ENCODE measurements at places on chromosomes 1 and 21. TPM values are rescaled to one million over a fixed set of nuclear protein-coding genes. Genes with fewer than 3 reads are reported as not detected.
A peak's percentile ranks its signal among the peaks of the same experiment; 100 is the strongest.

DNA sequence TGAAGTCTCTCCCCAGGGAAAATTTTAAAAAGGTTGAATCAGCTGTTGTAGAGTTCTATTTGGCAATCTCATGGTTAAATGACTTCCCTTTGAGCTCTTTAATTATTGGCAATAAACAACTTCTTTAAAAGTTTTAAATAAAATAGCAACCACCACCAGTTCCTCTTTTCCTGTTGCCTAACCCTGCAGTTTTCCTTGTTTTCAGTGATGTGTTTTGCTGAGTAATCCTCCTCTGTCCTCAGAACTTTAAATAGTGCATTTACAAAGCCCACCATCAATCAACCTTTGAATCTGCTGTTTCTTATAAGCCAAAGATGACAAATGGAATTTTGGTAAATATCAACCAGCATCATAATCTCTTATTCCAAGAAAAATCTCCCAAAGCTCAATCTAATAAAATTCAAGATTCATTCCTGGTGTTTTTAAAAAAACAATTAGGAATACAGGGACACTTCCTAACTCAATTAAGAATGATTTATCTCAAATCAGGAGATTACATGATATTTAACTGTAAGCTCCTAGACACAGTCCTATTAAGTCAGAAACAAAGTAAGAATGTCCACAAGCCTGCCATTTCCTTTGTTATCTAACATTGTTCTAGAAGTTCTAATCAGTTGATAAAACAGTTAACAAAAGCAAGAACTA is 14.8 kb downstream of the AVPR1B start:
- DNase-seq: no peak

DNA sequence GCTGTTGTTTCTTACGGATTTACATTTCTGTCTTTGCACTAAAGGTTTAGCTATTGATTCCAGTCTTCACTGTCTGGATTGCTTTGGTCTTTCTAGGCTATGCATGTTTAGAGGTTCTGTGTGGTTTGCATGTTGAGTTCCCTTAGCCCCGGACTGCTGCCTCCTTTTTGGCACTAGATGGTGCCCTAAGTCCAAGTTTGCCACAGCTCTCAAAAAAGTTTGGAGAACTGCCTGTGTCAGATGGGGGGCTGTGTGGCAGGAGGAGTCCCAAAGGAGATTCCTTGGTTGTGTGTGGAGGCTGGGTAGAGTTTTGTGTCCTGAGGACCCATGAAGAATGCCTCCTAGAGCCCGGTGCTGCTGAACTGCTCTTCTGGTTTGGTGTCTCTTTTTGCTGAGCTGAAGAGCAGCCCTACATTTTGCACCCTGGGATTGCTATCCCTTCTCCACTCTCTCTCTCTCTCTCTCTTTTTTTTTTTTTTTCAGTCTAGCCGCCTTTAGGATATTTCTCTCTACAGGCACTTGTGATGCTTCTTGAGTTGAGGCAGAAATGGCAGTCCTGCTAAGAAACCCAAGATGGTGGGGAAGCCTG is 74.4 kb downstream of the PTGS2 start:
- peak; percentile 79 for DNase-seq

BNIPL gene
- 1.2 TPM for total RNA-seq

LEFTY2 gene
- total RNA-seq: 16.3 TPM

GRCh38 chr1:166950156-166950555 is 25.2 kb downstream of the ILDR2 start:
- DNase-seq: peak; percentile 47

DNA sequence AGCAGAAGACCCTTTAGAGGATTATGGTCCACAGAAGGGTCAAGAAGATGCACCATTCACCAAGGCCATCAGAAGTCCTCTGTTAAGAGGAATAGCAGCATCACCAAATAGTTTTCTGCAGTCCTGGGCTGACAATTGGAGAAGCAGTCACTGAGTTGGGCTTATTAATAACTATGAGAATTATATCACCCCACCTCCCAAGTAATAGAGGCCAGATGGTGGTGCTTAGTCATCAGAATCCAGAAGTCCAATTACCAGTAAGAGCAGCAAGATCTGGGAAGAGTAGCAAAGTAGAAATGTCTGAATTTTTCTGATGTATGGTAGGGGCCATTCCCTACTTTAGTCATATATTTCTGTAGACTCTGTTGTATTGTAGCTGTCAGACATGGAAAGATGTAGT is 6.1 kb upstream of the PSMA5 start:
- no peak for DNase-seq
